ENCODE measurements at places on chromosomes 1 and 21.

DNA sequence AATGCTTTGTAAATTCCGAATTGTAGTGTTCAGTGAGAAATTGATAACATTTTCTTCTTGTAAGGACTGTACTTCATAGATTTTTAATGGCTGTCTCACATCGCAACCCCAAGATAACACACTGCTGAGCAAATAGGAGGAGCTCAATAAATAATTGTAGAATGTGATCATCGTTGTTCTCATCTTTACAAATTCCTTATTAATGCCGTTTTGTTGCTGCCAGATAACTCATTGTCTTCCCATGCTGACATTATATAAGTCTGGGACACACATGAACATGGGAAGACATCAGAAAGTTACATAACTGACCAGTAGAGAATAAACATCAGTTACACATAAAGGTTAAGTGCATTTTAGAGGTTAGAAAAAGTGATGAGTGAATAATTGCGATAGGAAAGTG lies 46.4 kb upstream of the TSPAN2 start:
- no peak for DNase-seq

GRCh38 chr1:7376676-7377075 lies 394.4 kb upstream of the VAMP3 start:
- no peak for DNase-seq

GRCh38 chr1:40633931-40634376 lies 31.5 kb downstream of the RIMS3 start:
- DNase-seq = no peak

DNA sequence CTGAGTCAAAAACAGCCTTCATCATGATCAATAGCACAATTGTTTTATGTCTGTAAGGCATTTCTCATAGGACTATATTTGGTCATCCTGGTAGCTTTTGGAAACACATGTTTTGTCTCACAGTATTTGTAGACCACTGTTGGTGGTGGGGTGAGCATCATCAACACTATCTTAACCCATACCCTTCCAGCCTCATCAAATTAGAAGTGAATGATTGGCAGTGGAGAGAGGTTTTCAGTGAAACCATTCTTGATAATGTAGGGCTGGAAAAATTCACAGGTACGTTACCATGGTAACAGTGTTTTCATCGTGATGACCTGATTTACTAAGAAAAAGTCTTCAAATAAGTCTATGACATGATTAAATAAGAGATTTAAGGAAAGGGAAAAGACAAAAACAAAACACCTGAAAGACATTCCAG lies 45.3 kb upstream of the C1orf105 start:
- DNase-seq = peak; percentile 57

- no peak for DNase-seq
These were observed 1.1 kb downstream of the SGIP1 start for GRCh38 chr1:66535061-66535460.

All from activated CD4-positive, alpha-beta T cell treated with anti-CD3 and anti-CD28 coated beads, Interleukin-2, amount 50 U/mL, for 16 hours (primary cell).